Urothelium cell line (cell line): ENCODE measurements at places on chromosomes 6 and 20.

- DNase-seq = no peak
Measured at GRCh38 chr6:157453978-157454377, 73.0 kb downstream of the ZDHHC14 start.

DNA sequence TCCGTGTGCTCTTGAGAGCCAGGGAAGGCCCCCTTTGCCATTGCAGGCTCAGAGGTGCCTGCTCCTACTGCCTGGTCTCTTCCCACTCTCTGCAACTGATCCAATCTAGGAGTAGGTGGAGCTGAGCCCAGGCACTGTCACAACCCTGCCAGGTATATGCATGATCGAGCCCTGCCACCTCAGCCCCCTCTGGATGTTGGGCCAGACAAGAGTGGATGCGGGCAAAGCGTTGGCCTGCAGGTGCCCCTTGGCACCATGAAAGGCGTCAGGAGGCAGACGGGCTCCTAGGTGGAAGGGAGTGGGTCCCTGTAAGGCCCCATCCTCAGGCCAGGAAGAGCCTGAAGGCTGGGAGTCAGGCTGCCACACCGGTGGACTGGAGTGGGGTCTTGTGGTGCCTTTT is 5.9 kb upstream of the OR14J1 start:
- DNase-seq = no peak

GRCh38 chr6:134324766-134325165 is 6.9 kb upstream of the SGK1 start:
- no peak for DNase-seq

DNA sequence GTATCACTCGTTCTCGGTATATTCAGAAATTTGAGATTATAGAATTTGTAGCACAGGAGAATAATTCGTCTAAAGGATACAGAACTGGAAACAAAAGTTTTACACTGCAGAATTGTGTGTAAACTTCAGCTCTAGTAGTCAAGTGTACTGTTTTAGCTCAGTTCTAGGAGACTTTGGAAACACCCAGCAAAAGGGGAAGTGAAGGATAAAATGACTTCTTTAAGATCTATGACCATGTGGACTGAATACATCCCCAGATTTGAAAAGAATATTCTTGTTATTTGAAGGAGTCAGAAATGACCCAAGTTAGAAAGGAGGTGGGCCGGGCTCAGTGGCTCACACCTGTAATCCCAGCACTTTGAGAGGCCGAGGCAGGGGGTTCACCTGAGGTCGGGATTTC is 174.0 kb upstream of the FOXQ1 start:
- no peak for DNase-seq

DNA sequence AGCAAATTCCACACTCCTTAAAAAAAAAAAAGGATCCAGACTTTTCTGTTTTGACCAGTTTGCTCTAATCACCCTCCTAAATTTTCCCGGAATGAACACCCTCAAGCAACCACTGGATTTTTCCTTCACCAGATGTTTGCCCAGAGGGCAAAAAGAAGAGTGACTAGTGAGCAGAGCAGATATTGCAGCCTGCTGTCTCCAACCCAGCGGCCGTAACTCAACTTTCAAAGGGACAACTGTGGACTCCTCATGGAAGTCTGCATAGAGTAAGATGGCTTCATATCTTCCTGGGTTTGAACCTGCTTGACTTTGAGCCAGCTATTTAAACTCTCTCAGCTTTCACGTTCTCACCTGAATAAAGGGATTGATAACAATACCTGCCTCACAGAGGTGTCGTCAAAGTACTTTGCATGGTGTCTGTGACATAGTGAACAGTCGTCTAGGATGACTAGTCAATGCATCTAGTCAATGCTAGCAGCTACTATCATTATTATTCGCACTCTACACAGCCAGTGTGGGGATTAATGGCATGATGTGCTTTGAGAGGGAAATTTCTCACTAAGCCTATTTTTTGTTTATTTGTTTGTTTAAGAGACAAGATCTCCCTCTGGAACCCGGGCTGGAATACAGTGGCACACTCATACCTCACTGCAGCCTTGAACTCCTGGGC is 92.2 kb upstream of the HIVEP1 start:
- no peak for DNase-seq

- no peak for DNase-seq
Measured at GRCh38 chr20:57612436-57612835, 7.8 kb downstream of the ZBP1 start.

DNA sequence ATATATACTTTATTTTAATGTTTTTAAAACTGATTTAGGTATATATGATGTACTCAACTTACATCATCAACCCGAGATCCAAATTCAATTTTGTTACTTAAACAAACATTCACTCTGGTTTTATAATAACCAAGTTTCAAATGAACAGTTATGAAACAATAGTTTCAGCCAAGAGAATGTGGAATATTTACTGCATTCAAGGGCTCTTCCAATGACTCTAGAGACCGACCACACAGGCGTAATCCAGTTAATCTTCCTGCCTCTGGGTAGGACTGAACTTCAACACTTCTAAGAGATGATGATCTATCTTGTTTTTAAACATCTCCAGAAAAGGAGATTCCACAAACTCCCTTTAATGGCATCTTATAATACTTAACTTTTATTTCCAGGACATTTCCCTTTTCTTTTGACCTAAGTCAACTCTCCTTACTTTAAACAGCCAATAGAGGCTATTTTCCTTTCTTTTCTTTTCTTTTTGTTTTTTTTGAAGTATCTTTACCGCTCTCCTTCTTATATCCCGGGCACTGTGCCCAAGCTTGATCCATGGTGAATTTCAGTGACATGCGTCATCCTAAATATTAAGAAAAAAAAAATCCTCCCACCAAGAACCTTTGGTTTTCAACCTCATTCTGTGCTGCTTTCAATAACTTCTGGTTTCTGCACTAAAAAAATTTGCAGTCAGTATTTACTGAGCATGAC is 110.1 kb downstream of the KIF13A start:
- peak; percentile 49 for DNase-seq

DNA sequence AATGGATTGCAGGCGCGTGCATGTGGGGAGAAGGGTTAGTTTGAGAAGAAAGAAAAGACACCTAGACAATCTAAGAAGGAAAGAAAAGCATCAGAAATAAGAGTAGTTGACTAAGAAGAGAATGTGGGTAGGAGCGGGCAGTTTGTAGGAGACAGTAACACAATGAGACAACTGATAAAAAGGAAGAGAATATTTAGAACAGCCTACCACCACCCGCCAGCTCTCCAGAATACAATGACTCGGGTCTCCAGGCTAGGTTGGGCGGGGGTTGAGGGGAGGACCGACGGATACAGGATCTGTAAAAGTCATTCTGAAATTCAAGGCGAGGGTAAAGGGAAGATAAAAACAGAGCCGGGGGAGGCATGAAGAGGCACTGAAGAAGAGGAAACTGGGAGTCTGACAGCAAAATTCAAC is 712 bp downstream of the ABHD16A start:
- peak; percentile 26 for DNase-seq

DNA sequence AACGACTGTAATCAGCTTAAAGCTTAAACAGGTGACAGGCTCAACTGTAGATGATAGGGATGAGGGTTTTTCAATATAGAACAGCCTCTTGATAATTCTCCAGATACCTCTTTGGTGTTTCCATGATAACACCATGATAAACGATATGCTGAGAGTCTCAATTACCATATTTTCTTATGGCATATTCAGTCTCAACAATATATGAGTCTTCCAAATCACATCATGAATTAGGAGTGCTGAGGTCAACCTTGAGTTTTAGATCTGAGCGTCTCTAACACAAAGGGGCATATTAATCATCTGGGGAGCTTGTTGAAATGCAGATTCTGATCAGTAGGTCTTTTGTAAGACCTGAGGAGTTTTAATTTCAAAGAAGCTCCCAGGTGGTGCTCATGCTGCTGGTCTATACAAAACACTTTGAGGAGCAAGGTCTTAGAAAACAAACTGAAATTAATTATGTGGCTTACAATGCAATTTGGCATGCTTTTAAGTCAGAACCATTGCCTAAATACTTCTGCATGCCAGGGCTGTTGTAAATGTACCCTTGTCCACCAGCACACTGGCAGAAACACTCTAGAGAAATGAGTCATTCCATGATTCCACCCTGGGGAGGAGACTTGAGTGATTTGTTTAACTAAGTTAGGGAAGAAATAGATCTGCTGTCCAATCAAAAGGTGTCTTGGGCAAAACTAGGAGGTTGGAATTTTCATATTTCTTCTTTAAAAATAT is 49.6 kb downstream of the PTCHD4 start:
- DNase-seq = no peak

DNA sequence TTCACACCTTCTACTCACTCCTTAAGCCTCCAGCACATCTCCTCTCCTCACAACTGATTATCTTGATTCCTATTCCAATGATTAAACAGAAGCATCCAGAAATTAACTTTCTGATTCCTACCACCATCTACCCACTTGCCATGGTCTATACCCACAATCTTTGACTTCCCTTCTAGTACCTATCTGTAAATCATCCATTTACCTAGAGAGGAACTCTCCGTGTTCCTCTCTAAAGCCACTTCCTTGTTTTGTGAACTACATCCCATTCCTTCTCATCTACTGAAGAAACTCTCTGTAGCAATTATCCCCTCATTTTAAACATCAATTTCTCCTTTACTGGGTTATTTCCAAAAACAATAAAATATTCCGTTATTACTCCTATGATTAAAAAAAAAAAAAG is 167.3 kb downstream of the ARHGAP18 start:
- DNase-seq = no peak

DNA sequence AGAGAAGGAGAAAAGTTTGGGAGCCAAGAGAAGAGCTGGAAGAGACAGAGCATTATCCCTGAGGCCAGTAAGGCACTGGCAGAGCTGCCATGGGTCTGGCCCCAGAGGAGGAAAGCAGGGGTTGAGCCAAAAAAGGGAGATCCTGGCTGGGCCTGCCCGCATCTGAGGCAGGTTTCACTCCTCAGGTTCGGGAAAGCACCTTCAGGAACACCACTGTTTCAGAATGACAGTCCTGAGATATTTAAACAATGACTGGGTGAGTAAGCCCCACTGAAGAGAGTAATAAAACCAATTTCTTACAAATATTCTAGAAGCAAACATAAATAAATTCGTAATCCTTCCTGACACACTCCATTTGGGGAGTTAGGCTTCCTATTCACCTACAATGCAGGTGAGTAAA is 152.2 kb downstream of the BACH2 start:
- no peak for DNase-seq

- DNase-seq = no peak
Measured at GRCh38 chr6:117327149-117328004, 62.0 kb downstream of the VGLL2 start.

GRCh38 chr20:53231061-53231460 is 258.9 kb downstream of the TSHZ2 start:
- no peak for DNase-seq

GRCh38 chr6:43817192-43817591 is 47.2 kb downstream of the VEGFA start:
- peak; percentile 52 for DNase-seq
